Panc1 (cell line): ENCODE measurements at places on chromosomes 2 and 18. TPM values are rescaled to one million over a fixed set of nuclear protein-coding genes. Genes with fewer than 3 reads are reported as not detected.
A peak's percentile ranks its signal among the peaks of the same experiment; 100 is the strongest.

DNA sequence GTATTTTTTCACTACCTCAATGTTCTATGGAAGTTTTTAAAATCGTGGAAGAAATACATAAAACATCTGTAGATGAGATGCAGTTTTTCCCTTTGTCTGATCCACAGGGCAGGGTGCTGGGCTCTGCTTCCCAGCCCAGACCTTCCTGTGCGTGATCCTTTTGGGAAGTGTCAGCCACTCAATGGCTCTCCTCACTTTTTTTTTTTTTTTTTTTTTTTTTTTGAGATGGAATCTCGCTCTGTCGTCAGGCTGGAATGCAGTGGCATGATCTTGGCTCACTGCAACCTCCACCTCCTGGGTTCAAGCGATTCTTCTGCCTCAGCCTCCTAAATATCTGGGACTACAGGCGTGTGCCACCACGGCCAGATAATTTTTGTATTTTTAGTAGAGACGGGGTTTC, 32.8 kb downstream of the SOWAHC start:
- peaks cover 14% of the 10 kb centered on the region for H3K4me1 ChIP-seq
- H3K36me3 ChIP-seq, result no peaks in the 10 kb centered on the region
- H3K4me3 ChIP-seq, result no peak overlapping the region
- no peak for DNase-seq
- no peaks in the 10 kb centered on the region for H3K27me3 ChIP-seq

- no peaks in the 10 kb centered on the region for H3K27me3 ChIP-seq
- no peak overlapping the region for H3K27ac ChIP-seq
- no peaks in the 10 kb centered on the region for H3K4me1 ChIP-seq
- H3K4me3 ChIP-seq, result no peak overlapping the region
Measured at GRCh38 chr2:54867457-54867856, 144.0 kb downstream of the EML6 start.

DNA sequence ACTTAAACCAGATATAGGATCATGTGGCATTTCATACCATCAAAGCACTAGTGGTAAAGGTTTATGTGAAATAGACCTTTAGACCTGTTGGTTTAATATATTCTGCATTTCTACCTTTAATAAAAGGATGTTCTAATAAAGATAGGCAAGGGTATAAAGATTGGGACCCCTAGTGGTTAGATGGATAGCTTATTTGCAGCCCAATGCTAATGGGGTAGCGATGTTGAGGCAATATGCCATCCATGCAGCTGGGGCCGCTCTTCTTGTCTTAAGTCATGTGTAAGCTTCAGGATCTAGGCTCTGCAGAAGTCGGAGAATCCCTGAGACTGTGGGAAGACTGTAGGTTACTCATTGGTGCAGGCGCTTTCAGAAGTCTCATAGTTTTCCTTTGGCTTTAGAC, 114.9 kb downstream of the ICOS start:
- H3K4me1 ChIP-seq, result no peaks in the 10 kb centered on the region
- no peak for DNase-seq
- H3K27ac ChIP-seq, result no peak overlapping the region
- H3K36me3 ChIP-seq, result no peaks in the 10 kb centered on the region

- DNase-seq, result no peak
- H3K27ac ChIP-seq, result no peak overlapping the region
- H3K27me3 ChIP-seq, result no peaks in the 10 kb centered on the region
- H3K4me3 ChIP-seq, result no peak overlapping the region
- H3K4me1 ChIP-seq, result no peaks in the 10 kb centered on the region
- H3K36me3 ChIP-seq, result no peaks in the 10 kb centered on the region
Measured at GRCh38 chr2:180571559-180571958, 408.8 kb upstream of the UBE2E3 start.

- no peaks in the 10 kb centered on the region; the same call in 1 of the 2 replicates for H3K27me3 ChIP-seq
- H3K4me1 ChIP-seq, result no peaks in the 10 kb centered on the region; the same call in 1 of the 2 replicates
- no peak for DNase-seq
- H3K4me3 ChIP-seq, result no peak overlapping the region
Measured at GRCh38 chr2:109397893-109398292, 215.9 kb downstream of the SEPTIN10 start.

DNA sequence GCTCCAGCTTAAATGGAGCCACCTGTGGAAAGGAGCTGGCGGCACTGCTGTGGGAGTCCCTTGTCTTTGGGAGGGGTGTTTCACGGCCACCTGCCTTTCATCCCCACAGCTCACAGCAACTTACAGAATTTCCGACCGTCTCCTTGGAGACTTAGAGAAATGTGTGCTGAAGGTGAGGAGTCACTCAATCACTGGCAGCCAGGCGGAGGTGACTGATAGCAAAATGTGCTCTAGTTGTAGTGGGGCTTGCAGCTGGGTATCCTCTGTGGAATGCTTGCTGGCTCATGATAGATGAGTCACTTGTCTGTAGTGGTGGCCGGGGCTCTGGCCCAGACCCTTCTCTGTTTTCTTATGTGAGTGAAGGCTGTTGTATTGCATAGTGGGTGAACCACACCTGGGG, 110.7 kb downstream of the SH3RF3 start:
- no peak for DNase-seq
- no peaks in the 10 kb centered on the region for H3K36me3 ChIP-seq
- H3K27ac ChIP-seq, result no peak overlapping the region
- H3K4me1 ChIP-seq, result no peaks in the 10 kb centered on the region
- H3K4me3 ChIP-seq, result no peak overlapping the region

DNA sequence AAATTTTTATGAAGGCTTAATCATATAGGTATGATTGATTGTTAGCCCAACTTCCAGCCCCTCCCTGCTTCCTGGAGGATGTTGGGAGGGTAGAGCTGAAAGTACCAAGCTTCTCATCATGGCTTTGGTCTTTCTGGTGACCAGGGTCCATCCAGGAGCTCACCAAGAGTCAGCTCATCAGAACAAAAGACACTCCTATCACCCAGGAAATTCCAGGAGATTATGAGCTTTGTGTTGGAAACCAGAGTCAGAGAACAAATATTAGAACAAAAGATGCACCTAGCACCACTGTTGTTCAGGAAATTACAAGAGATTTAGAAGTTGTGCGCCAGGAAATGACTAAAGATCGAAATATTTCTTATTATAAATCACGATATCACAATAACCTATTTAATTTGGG, 119.9 kb upstream of the THUMPD2 start:
- DNase-seq, result no peak
- no peaks in the 10 kb centered on the region for H3K4me1 ChIP-seq
- H3K4me3 ChIP-seq, result no peak overlapping the region
- H3K27me3 ChIP-seq, result no peaks in the 10 kb centered on the region
- H3K27ac ChIP-seq, result no peak overlapping the region

- no peaks in the 10 kb centered on the region for H3K36me3 ChIP-seq
- peak overlapping the region; percentile 90 for H3K27ac ChIP-seq
- H3K27me3 ChIP-seq, result no peaks in the 10 kb centered on the region
- no peak overlapping the region for H3K4me3 ChIP-seq
- no peak for DNase-seq
- H3K4me1 ChIP-seq, result peaks cover 38% of the 10 kb centered on the region
Measured at GRCh38 chr18:3704556-3705344, 254.8 kb downstream of the TGIF1 start.

GRCh38 chr18:25291150-25291549, 60.8 kb downstream of the ZNF521 start:
- no peak overlapping the region for H3K4me3 ChIP-seq
- H3K4me1 ChIP-seq, result no peaks in the 10 kb centered on the region
- H3K27ac ChIP-seq, result no peak overlapping the region
- DNase-seq, result no peak

GRCh38 chr2:58514252-58514651, 273.1 kb upstream of the FANCL start:
- H3K4me3 ChIP-seq, result no peak overlapping the region
- no peak for DNase-seq

- no peaks in the 10 kb centered on the region for H3K36me3 ChIP-seq
- H3K27ac ChIP-seq, result no peak overlapping the region
- DNase-seq, result no peak
- no peak overlapping the region for H3K4me3 ChIP-seq
- H3K27me3 ChIP-seq, result no peaks in the 10 kb centered on the region
Measured at GRCh38 chr2:37984589-37984988, 59.5 kb downstream of the RMDN2 start.

DNA sequence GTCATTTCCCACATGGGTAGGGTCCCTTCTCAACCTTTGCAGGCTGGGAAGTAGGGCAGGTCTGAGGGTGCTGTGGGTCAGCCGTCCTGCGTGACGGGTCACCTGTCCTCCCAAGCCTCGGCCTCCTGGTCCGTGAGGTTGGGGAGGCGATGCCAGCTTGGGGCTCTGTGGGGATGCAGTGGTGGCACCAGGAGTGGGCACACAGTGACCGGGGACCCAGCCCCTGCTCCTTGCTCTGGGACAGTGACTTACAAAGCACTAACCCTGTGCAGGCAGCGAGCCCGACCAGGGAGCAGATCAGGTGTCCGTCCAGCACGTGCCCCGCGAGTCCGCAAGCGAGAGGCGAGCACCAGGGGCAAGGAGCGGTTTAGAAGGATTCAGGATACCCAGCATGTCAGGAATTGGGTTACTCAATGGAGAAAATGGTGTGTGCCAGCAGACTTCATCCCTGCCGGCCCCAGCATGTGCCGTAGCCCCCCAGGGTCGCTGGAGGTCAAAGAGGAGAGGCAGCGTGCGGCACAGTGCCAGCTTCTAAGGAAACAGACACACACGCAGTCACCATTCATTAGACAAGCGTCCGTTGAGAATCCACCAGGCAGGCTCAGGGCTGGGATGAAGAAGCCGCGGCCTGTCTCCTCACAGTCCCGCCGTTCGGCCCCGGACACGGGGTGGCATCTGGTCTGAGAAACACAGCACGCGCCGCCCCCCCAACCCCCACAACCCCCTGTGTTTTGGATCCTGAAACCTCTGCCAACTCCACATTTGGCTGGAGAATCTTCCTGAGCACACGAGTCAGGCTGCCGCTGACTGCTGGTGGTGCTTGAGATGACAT, 11.7 kb downstream of the COLEC11 start:
- no peaks in the 10 kb centered on the region for H3K36me3 ChIP-seq
- H3K4me1 ChIP-seq, result peaks cover 8% of the 10 kb centered on the region; the same call in 1 of the 2 replicates
- 0 out of 2 replicates have a peak overlapping the region, but pooled peaks have one; percentile 71 for H3K27ac ChIP-seq
- no peak overlapping the region for H3K4me3 ChIP-seq
- no peak for DNase-seq

DNA sequence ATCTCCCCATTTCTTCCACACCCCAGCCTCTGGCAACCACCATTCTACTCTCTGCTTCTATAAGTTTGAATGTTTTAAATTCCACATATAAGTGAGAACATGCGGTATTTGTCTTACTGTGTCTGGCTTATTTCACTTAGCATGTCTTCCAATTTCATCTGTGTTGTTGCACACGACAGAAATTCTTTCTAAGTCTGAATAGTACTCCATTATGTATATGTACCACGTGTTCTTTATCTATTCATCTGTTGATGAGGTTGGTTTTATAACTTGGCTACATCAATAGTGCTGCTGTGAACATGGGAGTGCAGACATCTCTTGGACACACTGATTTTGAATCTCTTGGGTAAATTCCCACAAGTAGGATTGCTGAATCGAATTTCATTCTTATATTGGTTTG, 31.8 kb upstream of the MTX2 start:
- H3K4me1 ChIP-seq, result no peaks in the 10 kb centered on the region
- no peak overlapping the region for H3K27ac ChIP-seq
- no peaks in the 10 kb centered on the region for H3K27me3 ChIP-seq
- no peak overlapping the region for H3K4me3 ChIP-seq

DNA sequence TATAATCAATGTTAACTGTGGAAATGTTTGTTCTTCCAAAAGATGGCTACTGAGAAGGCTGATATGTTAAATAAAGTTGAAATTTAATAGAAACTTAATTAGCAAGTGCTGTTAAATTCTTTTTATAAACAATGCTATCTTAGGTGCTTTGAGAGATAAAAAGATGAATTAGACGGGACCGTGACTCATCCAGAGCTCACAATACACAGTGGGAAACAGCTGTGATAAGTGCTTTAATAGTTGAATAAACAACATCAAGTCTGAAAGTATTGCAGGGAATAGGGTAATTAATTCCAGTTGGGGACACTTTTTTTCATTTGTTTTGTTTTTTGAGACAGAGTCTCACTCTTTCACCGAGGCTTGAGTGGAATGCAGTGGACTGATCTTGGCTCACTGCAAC, 85.5 kb upstream of the DTNA start:
- H3K27ac ChIP-seq, result no peak overlapping the region
- H3K4me1 ChIP-seq, result no peaks in the 10 kb centered on the region
- no peaks in the 10 kb centered on the region for H3K36me3 ChIP-seq
- no peaks in the 10 kb centered on the region for H3K27me3 ChIP-seq
- no peak for DNase-seq

- no peaks in the 10 kb centered on the region for H3K36me3 ChIP-seq
- peak overlapping the region; percentile 26 for H3K4me3 ChIP-seq
- H3K27ac ChIP-seq, result peak overlapping the region; percentile 93
- H3K4me1 ChIP-seq, result peaks cover 56% of the 10 kb centered on the region
Measured at GRCh38 chr18:3623769-3624545, 174.0 kb downstream of the TGIF1 start.

GRCh38 chr2:182589121-182589520, 126.9 kb upstream of the DNAJC10 start:
- H3K4me1 ChIP-seq, result no peaks in the 10 kb centered on the region
- no peaks in the 10 kb centered on the region for H3K27me3 ChIP-seq
- no peaks in the 10 kb centered on the region for H3K36me3 ChIP-seq

DNA sequence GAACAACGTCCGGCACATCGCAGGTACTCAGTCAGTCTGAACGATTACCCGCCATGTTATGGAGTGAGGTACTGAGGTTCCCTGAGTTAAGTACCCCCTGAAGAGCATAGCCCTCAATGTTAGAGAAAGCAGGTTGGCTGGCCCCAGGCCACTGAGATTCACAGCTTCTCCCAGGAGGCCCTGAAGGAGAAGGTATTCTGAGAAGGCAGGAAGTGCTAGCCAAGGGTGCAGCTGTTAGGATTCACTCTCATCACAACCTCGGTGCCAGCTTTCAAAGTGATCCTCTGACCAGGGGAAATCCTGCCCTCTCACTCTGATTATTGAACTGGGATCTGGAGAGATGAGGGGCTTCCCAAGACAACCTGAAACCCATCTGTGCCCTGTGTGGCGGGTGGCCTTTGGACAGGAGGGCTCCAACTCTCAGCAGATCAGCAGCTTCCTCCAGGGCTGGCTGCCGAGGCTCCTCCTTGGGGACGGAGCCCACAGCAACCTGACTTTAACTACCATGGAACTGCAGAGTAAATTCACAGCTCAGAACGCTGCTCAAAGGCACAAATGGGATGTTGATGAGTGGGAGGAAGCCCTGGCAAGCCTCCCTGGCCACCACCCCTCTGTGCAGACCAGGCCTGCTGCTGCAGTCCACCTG, 7.8 kb downstream of the EHD3 start:
- H3K4me3 ChIP-seq, result no peak overlapping the region
- no peaks in the 10 kb centered on the region for H3K27me3 ChIP-seq
- no peaks in the 10 kb centered on the region for H3K36me3 ChIP-seq
- no peak for DNase-seq
- no peak overlapping the region for H3K27ac ChIP-seq

- no peaks in the 10 kb centered on the region for H3K36me3 ChIP-seq
- DNase-seq, result no peak
- no peak overlapping the region for H3K27ac ChIP-seq
- no peak overlapping the region for H3K4me3 ChIP-seq
- no peaks in the 10 kb centered on the region for H3K27me3 ChIP-seq
- H3K4me1 ChIP-seq, result no peaks in the 10 kb centered on the region
Measured at GRCh38 chr2:21602789-21603188, 479.0 kb downstream of the TDRD15 start.

Gene LYG2
- total RNA-seq, result not detected

Gene SOS1
- total RNA-seq, result 28.7 TPM

Gene UGT1A10
- total RNA-seq, result not detected

Gene TMEM178A
- total RNA-seq, result not detected

Gene GCG
- 0.31 TPM for total RNA-seq

Gene DSG4
- total RNA-seq, result not detected

Gene SP140
- 1.1 TPM for total RNA-seq

Gene C2orf81
- total RNA-seq, result 3.9 TPM

Gene SETBP1
- total RNA-seq, result 0.23 TPM

Gene ABCG8
- 0.03 TPM for total RNA-seq

Gene UGT1A5
- total RNA-seq, result not detected
